Activated naive CD8-positive, alpha-beta T cell treated with anti-CD3 and anti-CD28 coated beads, Interleukin-2, amount 50 U/mL, for 16 hours (primary cell): ENCODE measurements at places on chromosomes 2 and 18.

- no peak for DNase-seq
Observed at GRCh38 chr18:76274468-76275289, 220.4 kb downstream of the ZNF516 start.

- no peak for DNase-seq
Observed at GRCh38 chr2:112541315-112542122, 746 bp upstream of the POLR1B start.

DNA sequence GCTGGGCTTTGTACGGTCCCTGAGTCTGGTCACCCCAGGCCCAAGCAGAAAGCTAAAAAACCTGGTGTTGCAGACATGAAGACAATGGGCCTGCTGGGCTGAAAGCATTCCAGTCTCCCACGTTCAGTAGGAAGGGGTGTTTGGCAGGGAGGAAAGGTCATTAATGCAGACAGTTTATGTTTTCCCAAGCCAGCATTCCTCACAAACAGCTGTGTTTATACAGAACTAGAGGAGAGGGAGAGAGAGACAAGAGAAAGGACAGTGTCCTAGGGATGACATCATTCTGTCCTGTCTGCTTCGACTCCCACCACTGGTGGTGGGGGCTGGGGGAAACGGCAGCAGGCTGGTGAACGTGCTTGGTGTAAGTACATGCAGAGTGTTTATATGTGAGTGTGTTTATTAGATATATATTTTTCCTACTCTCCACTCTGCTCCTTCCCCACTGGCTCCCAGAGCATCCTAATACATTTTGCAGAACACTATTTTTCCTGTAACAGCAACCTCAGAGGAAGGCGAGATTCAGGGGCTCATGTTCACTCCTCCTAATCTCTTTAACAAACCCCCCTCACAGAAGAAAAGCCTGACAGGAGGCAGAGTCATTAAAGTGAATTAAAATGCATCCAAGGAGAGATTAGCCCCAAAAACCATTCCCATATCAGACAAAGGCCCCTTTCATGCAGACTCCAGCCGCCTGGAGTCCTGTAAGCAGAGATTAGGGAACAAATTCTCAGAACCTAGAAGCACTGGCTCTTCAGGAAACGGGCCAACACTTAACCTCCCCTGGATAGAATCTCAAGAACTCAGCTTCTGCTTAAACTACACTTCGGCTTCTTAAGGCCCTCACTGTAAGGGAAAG, 380.4 kb downstream of the TNS1 start:
- no peak for DNase-seq

DNA sequence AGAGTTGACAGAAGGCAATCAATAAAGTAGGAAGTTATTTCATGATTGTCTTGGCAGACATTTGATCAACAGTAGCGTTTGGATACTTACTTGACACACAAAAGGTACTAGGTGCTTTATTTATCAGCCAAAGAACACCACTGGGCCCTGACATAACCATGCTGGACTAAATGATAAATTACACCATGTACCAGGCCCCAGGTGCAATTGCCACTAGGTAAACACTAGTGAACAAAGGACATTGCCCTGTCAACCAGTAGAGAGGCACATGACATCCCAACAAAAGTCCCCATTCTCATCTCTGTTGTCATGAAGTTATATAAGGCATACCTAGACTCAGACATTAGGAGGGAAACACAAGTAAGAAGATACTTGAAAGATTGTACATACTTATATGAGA, 747.2 kb downstream of the SATB2 start:
- no peak for DNase-seq

GRCh38 chr2:20647738-20648137, 3.2 kb downstream of the HS1BP3 start:
- DNase-seq, result no peak

DNA sequence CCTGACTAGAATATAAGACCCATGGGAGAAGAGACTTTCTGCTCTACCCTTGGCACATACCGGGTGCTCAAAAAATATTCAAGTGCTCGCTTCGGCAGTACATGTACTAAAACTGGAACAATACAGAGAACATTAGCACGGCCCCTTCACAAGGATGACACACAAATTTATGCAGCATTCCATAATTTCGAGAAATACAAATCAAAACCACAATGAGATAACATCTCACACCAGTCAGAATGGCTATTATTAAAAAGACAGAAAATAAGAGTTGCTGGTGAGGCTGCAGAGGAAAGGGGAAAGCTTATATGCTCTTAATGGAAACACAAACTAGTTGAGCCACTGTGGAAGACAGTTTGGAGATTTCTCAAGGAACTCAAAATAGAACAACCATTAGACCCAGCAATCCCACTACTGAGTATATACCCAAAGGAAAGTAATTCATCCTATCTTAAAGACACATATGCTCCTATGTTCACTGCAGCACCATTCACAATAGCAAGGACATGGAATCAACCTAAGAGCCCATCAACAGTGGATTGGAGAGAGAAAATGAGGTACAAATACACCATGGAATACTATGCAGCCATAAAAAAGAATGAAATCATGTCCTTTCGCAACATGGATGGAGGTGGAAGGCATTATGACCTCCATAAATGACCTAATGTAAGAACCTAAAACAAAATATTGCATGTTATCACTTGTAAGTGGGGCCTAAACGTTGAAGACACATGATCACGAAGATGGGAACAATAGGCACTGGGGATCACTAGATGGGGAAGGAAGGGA, 71.6 kb upstream of the CYP1B1 start:
- DNase-seq, result no peak

DNA sequence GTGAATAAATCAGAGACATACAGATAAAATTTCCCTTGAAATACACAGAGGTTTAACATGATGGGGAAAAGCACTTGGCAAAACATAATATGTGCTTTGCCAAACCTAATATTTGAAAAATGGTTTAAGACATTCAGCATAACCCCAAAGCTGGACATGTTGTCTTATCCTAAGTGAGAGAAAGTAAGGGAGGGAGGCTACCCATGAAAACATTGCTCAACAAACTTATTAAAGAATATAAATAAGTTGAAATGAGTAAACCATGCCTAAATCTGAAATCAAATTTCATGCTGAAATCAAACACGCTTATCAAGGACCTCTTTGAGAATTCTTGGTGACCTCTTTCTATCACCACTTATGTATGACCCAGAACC, 81.2 kb downstream of the ARHGAP15 start:
- DNase-seq, result no peak

GRCh38 chr2:233082222-233082930, 22.2 kb downstream of the INPP5D start:
- DNase-seq, result no peak
